ENCODE measurements at places on chromosomes 3 and 15.

GRCh38 chr3:53807117-53807810 lies 39.0 kb downstream of the CHDH start:
- no peak for DNase-seq

GRCh38 chr3:73848173-73848906 lies 223.6 kb upstream of the PDZRN3 start:
- no peak for DNase-seq

GRCh38 chr3:11909726-11910125 lies 63.0 kb upstream of the TAMM41 start:
- DNase-seq: no peak

- no peak for DNase-seq
These were observed 29.7 kb upstream of the FBLN2 start for GRCh38 chr3:13519006-13519791.

- DNase-seq: no peak
These were observed 328.9 kb upstream of the RBMS3 start for GRCh38 chr3:28951772-28952556.

DNA sequence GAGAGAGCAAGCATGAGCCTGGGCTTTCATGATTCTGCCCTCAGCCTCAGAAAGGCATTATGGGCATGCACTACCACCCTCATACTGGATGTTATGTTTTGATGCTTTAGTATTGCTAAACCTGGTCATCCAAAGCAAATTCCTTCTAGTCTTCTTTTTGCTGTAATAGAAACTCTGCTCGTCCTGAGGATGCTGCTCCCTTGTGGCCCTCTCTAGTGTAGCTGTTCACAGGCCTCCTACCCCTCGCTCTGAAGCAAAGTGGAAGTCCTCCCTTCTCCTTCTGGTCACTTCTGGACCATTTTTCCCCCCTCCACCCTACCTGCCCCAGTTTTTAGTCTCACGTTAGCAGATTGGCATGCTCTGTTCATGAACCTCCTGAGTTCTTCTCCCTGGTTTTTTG lies 22.9 kb upstream of the CCNL1 start:
- DNase-seq: no peak

GRCh38 chr3:113614402-113614801 lies 82.0 kb downstream of the USF3 start:
- no peak for DNase-seq

- DNase-seq: no peak
These were observed 1.9 kb downstream of the RHO start for GRCh38 chr3:129530251-129530791.

- no peak for DNase-seq
These were observed 456.3 kb downstream of the FOXP1 start for GRCh38 chr3:71127052-71127831.

DNA sequence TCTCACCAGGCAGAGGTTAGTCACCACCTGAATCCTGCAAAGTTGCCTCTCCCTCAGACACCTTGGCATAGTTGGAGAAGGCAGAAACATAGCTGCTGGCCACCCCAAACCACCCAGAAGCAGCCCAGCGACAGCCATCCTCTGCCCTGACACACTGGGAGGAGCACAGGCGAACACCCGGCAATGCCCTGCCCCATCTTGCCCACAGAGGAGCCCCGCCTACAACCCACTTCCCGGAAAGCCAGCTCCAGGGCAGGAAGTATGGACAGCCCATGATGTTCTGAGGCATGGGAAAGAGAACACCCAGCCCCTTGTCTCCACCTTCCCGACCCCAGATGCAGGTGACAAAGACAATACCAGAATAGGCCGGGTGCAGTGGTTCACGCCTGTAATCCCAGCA lies 12.6 kb upstream of the SHISA5 start:
- DNase-seq: no peak

DNA sequence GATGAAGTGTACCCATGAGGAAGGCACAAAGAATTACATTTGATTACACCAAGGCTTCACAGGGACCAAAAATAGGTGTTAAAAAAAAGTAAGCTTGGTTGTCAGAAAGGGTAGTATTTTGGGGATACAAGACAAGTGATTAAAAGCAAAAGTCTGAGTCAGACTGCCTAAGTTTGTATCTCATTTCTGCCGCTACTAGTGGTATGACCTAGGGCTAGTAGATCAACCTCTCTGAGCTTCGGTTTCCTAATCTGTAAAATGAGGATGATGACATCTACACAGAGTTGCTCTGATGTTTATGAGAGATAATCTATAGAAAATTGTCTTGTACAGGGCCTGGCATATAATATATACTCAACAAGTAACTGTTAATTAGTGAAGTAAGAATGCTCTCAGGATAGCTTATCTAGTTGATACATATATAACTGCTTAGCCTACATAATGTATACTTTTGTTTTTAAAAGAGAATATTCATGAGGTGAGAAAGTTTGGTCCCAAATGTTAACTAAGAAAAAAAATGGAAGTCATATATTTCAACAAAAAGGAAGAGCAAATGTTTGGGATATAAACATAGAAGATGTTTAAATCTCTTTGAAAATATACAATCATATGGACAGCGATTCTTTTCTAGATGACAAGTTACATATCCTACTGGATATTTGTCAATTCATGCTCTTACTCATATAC lies 163.0 kb upstream of the SLC2A2 start:
- no peak for DNase-seq

DNA sequence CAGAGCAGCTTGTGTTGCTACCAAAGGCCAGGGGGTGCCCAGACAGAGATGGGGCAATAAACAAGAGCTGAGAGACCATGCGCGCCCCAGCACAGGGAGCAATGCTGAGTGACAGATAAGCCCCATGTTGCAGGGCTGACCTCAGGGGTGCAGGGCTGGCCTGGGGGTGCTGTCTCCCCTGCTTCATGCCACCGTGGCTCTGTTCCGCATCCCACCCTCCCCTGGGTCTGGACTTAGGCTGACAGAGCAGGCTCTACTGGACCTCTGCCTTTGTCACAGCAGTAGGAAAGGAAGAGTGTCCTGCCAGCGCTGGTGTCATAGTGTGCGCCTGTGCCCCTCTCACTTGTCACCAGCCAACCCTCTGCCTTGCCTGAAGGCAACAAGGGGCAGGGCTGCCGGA lies 67.4 kb upstream of the IQSEC1 start:
- DNase-seq: no peak

DNA sequence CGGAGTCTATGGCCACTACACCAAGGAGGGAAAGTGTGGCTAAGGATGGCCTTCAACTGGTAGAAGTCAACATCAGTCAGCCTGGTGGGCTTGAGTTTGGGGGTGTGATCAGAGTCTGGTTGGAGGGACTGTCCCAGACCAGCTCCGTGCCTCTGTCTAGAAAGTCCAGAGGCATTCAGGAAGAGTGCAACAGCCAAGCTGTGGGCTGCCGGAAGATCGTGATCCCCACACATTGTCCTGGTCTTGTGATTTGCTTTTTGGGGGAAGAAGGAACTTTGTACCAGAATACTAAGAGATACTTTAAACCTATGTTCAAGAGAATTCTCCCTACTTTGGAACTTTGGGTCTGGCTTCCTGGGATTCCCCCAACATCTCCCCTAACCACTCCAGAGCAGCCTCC lies 47.8 kb upstream of the VPS8 start:
- DNase-seq: no peak

GRCh38 chr3:26058901-26059321 lies 269.0 kb downstream of the OXSM start:
- DNase-seq: no peak

DNA sequence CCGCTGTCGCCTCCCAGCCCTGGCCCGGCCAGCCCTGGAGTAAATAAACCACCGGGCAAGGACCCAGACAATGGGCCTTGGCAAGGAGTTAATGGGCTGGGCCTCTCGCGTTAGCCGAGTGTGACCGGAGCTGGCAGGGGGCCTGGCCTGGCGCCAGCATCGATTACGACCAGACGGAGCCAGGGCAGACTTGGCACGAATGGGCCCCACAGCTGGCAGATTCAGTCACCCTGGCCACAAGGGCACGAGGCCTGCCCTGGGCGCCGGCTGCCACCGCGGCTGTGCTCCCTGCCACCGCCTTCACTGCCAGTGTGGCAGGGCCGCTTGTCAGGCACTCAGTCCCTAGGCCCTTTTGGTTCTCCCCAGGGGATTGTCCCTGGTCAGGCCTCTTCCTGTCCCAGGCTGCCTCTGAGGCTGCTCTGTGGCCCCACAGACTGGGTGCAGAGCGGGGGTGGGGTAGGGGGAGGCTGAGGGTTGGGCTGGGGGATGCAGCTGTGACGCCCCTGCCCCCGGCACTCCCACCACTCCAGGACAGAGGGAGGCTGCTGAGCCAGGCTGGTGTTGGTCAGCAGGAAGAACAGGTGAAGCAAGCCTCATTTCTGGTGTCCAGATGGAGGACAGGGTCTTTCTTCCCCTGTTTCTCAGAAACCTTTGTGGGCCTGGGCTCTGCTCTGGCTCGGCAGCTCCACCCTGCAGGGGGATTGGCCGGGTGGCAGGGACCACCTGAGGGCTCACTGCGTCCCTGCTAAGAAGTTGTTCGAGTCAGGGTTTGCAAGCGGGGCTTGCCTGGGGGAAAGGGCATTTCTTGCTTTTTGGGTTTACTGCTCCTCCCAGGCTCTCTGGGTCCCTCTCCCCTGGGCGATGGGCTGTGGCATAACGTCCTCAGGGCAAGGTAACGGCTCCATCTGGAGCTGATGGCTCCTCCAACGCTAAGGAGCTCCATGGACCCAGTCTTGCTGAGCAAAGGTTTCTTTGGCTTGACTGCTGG lies 30.5 kb upstream of the SRP14 start:
- no peak for DNase-seq

DNA sequence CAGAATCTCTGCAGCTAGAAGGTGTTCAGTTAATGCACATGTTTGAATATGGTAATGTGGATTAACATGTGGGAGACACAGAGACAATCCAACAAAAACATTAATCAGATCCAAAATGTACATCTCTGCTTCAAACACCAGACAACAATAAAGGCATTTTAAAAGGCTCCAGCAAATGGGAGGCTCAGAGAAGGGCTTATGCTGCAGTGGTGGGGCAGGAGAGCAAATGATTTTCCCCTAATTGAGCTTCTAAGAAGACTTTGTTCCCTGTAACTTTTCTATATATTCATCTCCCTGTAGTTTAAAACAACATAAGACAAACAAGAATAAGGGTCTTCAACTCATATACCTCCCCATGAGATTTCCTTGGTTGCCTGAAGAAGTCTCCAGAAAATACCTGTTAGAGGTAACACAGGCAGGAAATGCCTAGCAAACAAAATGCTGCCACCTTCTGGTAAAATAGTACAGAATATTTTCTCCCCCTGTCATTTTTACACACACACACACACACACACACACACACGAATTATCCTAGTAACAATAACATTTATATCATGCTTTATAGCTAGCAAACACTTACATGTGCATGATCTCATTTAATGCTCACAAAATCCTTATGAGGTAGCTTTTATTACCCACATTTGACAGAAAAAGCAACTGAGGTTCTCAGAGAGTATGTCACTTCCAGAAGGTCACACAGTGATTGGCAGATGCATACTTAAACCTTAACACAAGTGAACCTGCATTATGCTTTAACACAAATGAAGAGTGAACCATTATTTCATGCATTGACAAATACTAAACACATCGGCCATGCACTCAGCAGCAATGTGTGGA lies 123.4 kb upstream of the MB21D2 start:
- DNase-seq: no peak

DNA sequence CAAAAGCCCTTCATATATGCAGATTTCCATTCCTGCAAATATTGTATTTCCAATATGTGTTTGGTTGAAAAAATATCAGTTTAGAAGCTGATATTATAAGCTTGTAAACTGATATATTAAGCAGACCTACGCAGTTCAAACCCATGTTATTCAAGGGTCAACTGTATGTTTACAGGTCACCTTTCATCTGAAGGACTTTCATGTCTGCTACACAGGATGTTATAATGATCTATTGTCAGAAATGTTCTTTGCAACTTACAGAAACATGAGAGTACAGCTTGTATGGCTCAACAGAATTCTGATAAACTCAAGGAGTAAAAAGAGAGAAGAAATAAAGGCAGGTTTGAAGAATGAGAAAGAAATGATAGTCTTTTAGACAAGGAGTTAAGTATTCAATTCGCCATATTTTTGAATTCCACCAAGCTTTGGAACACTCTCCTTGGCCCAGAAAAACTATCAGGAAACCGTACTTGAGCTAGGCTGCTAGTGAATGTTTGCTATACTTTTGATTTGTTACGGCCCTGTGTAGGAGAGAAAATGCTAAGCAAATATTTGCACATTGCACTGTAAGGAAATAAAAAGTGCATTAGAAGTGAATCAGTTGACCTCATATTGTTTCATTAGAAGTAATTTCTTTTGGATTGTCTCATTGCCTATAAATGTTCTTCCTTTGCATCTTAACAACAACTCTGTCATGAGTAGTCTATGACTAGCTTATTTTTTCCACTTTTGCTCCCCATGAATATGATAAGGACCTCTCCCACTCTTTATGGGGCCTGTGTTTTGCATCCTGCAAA lies 81.2 kb downstream of the NEK11 start:
- DNase-seq: no peak

DNA sequence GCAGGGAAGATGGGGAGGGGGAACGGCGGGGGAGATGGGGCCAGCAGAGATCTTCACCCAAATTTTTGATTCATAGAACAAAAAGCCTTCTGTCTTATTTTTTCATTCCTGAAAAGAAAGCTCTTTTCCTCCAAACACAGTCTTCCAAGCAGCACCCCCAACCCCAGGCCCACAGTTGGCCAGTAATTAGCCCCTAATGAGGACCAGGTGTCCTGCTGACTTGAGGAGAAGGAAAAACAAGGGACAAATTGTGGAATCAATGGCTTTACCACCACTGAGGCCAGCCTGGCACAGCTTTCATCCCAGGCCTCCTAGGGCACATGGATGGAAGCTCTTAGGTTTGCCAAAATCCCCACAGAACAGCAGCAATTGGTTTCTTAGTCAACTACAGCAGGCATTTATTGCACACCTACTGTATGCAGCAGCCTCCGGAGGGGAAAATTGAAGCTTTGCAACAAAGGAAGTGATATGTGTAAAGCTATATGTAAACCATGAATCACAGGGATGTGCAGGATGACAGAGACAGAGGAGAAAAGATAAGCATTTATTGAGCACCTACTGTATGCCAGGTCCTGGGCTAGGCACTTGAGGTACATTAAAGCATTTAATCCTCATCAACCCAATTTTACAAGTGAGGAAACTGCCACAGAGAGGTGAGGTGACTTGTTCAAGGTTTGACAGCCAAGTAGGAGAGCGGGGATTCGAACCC lies 199.5 kb downstream of the TBC1D2B start:
- no peak for DNase-seq

- no peak for DNase-seq
These were observed 145.4 kb downstream of the AKAP13 start for GRCh38 chr15:85525755-85526154.

- no peak for DNase-seq
These were observed 5.2 kb downstream of the ARPP19 start for GRCh38 chr15:52563501-52564060.

- DNase-seq: no peak
These were observed 68.9 kb upstream of the DCLK3 start for GRCh38 chr3:36833160-36833814.

GRCh38 chr3:101995371-101996046 lies 146.2 kb downstream of the NFKBIZ start:
- DNase-seq: no peak

Measured in T-cell (primary cell).